ENCODE measurements at places on chromosomes 5 and 9.
A peak's percentile ranks its signal among the peaks of the same experiment; 100 is the strongest.

- no peak for DNase-seq
Observed at GRCh38 chr5:145760660-145761059, 74.5 kb downstream of the PRELID2 start.

- no peak for DNase-seq
Observed at GRCh38 chr5:161387121-161387520, 159.4 kb downstream of the GABRB2 start.

DNA sequence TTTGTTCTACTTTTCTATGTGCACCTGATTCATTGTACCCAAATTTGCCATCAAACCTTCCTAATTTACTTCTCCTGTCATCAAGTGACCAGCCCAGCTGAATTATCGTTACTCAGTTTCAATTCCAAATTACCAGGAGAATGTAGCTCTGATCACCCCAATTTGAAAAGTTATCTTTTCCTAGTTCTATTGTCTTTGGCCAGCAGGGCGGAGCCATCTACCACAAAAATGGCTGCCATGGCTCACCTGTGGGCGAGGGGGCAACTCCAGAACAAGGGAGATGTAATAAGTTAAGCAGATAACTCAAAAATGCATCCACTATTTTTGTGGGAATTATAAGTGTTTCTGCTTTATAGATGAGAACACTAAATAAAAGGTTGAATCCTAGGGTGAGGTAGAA, 133.8 kb upstream of the MOCS2 start:
- DNase-seq = no peak

- no peak for DNase-seq
Observed at GRCh38 chr5:61177070-61177469, 14.8 kb upstream of the SMIM15 start.

GRCh38 chr5:180586204-180586603, 5.1 kb downstream of the SCGB3A1 start:
- DNase-seq = no peak

DNA sequence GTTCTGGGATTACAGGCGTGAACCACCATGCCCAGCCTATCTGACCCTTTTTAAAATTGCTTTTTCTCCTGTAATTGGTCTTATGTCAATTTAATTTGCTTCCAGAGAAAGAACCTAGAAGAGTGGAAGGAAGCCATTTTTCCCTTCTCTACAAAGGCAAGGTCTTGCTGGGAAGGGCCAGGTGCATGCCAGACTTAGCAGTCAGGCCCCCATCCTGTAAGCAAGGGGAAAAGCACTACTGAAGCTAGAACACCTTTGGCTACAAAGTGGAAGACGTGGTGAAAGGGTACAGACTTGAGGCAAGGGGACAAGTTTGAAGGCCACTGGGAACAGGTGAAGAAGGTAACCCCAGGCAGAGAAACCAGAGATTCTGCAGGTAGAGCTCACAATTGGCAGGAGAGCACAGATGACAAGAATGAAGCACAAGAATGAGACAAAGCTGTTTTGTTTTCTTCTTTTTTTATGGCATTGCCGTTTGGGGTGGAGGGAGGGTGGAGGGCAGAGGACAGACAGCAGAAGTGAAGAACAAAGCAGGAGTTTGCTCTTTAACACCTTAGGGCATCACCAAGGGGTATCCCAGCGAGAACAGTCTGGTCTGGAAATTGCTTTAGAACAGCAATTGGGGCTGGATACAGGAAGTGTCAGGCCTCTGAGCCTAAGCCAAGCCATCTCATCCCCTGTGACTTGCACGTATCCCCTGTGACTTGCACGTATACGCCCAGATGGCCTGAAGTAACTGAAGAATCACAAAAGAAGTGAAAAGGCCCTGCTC, 72.9 kb downstream of the SERINC5 start:
- no peak for DNase-seq

GRCh38 chr5:72246954-72247442, 73.0 kb downstream of the MRPS27 start:
- DNase-seq = no peak

DNA sequence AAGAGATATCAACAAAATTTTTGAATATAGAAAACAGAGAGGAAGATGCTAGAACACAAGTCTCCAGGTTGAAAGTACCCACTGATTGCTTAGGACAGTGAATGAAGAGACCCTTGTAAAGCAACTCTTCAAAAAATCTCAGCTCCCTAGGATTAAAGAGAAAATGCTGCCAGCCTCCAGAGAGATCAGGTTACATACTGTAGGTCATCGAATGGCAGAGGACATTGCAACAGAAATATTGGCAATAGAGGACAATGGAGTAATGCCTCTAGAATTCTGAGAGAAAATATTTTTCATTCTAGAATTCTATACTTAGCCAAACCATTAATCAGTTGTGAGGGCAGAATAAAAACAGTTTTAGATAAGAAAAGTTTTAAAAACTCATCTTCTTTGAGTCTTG, 43.1 kb upstream of the ELL2 start:
- DNase-seq = no peak

- DNase-seq = no peak
Observed at GRCh38 chr9:113475031-113475430, 11.5 kb downstream of the RGS3 start.

DNA sequence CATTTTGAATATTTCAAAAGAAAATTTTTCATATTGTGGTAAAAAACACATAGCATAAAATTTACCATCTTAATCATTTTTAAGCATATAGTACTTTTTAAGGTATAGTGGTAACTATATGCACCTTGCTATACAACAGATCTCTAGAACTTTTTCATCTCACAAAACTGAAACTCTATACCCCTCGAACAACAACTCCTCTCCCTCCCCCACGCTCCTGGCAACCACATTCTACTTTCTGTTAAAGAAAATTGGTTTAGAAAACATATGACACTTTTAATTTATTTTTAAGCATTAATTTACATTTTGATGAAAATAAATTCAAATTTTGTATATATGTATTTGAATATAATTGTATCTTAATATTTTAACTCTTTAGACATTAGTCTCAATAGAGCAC, 147.2 kb upstream of the EFNA5 start:
- DNase-seq = no peak

- DNase-seq = no peak
Observed at GRCh38 chr5:55894135-55894534, 43.0 kb downstream of the IL31RA start.

- no peak for DNase-seq
Observed at GRCh38 chr9:114250235-114250568, 72.7 kb upstream of the ORM1 start.

DNA sequence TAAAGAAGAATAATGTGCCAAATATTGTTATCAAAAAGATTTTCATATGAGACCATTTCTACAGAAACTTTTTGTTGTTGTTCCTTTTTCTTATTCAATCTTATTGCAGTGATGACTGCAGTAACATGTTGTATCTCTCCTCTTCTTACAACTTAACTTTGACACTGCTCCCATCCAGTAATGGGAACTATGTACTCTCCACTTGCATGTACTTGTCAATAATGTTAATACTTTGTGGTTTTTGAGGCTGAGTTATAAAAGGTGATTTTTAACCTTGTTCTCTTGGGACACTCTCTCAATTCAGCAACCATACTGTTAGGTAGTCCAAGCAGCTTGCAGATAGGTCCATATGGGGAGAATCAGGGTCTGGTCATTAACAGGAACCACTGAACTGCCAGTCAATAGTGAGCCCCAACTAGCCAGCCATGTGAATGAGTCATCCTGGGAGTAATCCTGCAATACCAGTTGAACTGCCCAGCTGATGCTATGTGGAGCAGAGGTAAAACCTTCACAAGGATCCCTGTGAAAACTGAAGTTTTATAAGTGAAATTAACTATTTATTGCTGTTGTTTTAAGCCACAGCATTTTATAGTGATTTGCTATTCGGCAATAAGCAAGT, 199.6 kb upstream of the DAB2 start:
- DNase-seq = peak; percentile 2

GRCh38 chr9:74330487-74331214, 166.5 kb upstream of the RORB start:
- no peak for DNase-seq

GRCh38 chr9:7613931-7614330, 185.6 kb downstream of the DMAC1 start:
- no peak for DNase-seq

DNA sequence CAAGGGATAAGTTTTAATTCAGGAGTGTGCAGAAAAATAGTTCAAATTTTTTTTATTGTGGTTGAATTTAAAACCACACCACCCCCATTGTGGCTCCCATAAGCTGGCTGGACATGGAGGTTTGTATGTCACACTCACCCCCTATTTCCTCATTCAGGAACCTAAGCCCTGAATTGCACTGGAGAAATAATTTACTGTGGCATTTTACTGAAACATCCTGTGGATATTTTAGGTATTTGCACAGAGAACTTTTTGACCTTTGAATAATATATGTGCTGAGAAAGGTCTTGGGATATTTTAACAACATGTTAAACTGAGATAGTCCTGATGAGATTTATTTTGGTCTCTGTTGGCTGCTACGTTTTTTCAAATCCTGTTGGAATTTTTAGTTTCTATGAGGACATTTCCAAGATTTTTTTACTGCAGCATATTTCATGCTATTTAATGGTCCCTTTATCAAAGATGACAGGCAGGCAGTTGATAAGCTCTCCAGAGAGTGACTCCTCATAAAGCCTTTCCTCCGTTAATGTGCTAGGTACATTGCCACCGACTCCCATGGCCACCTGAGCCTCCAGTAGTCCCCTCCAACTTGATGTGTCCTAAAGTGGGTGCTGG, 51.2 kb upstream of the PALM2AKAP2 start:
- no peak for DNase-seq

GRCh38 chr5:122849771-122850170, 4.4 kb downstream of the SNX24 start:
- peak; percentile 50 for DNase-seq

GRCh38 chr5:98354922-98355321, 418.5 kb upstream of the RGMB start:
- no peak for DNase-seq

- no peak for DNase-seq
Observed at GRCh38 chr9:99044827-99045226, 60.1 kb upstream of the TGFBR1 start.

DNA sequence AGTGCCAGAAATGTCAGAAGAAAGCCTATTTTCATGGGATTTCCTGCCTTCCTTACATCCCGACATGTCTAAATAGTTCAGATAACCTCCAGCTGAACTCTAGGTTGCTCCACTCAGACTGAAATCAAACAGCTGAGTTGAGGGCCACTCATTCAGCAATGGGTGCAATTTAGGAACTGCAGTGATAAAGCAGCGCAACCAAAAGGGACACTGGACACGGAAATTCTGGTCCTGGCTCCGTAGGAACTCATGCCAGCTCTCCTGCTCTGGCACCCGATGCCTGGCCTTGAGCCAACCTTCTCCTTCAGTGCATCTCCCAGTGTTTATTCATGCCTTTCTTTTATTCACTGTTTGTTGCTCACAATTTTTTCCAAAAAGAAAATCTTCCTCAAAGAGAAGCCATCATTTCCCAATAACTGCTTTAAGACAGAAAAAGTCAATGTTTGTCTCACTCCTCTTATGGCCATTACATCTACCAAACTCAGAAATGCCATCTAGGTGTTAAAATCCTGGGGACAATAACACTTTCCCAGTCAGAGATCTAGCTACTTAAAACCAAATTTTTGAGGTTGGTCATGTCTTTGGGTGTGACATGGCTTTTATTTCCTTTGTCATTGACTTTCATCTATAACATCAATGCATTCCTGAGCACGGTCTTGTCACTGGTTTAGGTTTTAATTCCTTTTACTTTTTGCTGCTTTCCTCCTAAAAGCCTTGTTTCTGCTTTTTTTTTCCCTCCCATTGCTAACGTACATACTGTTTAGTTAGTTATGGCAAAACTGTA, 126.9 kb downstream of the PDE4D start:
- DNase-seq = no peak

GRCh38 chr5:154646745-154647113, 108.4 kb upstream of the LARP1 start:
- no peak for DNase-seq
